Gastroesophageal sphincter (tissue), 4 donors: ENCODE measurements at places on chromosomes 2 and 18.

GRCh38 chr2:74497777-74498499, 1.5 kb downstream of the LBX2 start:
- ATAC-seq, result peak; percentile 16

- no peak for ATAC-seq
Measured at GRCh38 chr2:163255086-163255485, 416.5 kb upstream of the KCNH7 start.

DNA sequence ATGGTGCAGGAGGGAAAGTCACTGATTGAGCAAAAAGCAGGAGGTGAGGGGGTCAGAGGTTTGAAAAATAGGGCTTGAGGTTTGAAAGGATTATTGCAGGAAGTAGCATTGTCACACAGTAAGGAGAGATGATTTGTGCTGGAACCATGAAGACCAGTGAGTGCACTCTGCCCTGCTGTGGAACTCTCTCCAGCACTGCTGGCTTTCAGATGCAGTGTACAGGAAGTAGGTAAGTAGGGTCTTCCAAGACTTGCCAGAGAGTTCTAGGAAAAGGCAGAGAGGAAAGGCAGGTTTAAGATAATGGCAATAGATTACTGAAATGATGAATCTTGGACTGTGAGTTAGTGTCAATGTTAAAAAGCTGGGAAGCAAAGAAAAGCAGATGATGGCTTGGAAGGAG, 11.2 kb downstream of the SP110 start:
- no peak for ATAC-seq

DNA sequence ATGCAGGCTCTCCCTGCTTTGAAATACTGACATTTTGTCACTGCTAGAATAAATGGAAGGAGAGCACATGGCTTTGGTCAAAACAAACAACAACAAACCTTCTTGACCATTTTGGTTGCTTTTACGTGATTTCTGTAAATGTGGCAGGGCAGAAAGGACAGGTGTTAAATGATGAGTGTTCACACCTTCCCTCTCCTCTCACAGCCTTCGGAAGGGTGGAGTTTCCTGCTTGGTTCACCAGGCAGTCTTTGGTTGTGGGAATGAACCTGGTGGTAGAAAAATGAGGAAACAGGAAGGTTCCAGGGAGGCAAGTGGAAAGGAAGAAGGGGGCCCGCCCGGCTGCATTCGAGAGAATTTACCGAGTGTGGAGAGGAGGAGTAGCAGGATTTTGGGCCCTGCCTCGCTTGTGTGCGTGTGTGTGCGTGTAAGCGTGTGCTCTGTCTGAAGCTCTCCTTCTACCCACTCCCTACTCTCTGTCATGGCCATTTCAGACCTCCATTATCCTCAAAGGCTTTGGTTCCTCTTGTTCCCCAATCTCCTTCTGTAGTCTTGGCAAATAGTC, 23.7 kb upstream of the SPP2 start:
- no peak for ATAC-seq
